ENCODE measurements at places on chromosomes 3 and 15. TPM values are rescaled to one million over a fixed set of nuclear protein-coding genes. Genes with fewer than 3 reads are reported as not detected.

DNA sequence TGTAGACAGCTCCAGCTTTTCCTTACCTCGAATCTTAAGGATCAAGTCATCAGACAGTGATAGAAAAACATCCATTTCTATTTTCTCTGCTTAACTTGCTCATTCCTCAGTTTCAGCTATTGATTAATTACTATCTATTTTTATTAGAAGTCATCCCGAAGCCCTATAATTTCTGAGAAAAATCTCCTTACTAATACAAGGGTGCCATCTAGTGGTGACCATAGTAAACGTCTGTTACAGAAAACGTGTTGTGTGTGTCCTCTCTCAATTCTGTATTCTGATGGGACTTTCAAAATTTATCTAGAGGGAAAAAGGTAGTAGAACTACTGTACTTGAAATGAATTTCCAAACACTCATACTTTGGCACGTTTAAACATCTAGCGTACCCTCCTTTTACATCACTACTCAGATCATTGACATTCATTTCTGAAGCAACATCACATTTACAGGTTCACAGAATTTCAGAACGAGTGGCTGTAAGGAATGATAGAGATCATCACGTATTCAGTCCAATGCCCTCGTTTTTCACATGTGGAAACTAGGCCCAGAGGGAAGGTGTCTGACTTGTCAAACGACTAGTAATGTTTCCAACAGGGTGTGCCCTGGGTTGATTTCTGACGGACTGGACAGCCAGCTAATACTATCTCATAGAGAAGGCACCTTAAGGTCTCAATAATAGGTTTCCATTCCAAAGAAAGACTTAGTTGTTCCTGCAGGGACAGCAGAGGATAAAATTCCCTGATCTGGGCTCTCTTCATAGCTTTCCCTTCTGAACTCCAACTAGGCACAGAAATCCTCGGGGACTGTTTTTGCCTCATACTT is 25.6 kb downstream of the HACD2 start:
- no peak for DNase-seq

GRCh38 chr15:52085299-52085698 is 27.3 kb downstream of the BCL2L10 start:
- no peak for DNase-seq

DNA sequence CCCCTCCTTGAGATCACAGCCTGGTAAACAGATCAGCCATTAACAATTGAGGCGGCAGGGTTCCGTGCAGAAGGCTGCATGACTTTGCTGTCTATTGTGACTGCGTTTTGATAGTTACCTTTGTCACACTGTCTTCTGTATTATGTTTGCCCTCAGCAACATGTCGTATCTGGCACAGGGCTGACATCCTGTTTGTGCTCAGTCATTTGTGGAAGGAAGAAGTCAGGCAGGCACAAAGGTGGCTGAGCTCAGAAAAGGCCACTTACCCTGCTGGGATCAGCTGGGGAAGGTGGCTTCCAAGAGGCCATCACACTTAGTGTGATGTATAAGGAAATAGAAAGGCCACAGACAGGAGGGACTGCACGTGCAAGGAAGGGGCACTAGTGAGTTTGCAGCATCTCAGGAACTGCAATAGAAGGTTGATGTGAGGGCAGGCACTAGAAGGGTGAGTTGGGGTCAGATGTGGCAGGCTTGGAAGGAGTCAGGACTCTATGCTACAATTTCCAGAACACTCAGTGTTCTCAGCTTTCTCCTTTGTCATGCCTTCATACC is 13.4 kb downstream of the PML start:
- no peak for DNase-seq

DNA sequence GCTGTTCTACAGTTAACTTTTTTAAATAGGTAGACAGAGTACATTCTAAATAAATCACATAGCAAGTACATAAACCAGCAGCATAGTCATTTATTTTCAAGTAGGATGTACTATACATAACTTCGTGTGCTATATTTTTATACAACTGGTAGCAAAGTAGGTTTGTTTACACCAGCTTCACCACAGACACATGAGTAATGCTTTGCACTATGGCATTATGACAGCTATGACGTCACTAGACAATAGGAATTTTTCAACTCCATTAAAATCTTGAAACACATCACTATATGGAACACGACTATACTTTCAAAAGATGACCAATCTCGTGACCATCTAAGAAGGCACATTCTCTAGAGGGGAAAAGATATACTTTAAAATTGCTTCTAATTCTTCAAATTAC is 3.5 kb downstream of the TEX55 start:
- DNase-seq = no peak

Gene DLL4
- 12.5 TPM for total RNA-seq

Gene CERS3
- not detected for total RNA-seq

Gene P2RY13
- not detected for total RNA-seq
